ENCODE measurements at places on chromosomes 12 and 14.

- DNase-seq: no peak
These were observed 134.7 kb downstream of the CMAS start for GRCh38 chr12:22180705-22181104.

- DNase-seq: peak; percentile 6
These were observed 151.1 kb downstream of the KIF26A start for GRCh38 chr14:104289507-104289906.

- DNase-seq: no peak
These were observed 143.1 kb downstream of the TPH2 start for GRCh38 chr12:72081777-72082176.

DNA sequence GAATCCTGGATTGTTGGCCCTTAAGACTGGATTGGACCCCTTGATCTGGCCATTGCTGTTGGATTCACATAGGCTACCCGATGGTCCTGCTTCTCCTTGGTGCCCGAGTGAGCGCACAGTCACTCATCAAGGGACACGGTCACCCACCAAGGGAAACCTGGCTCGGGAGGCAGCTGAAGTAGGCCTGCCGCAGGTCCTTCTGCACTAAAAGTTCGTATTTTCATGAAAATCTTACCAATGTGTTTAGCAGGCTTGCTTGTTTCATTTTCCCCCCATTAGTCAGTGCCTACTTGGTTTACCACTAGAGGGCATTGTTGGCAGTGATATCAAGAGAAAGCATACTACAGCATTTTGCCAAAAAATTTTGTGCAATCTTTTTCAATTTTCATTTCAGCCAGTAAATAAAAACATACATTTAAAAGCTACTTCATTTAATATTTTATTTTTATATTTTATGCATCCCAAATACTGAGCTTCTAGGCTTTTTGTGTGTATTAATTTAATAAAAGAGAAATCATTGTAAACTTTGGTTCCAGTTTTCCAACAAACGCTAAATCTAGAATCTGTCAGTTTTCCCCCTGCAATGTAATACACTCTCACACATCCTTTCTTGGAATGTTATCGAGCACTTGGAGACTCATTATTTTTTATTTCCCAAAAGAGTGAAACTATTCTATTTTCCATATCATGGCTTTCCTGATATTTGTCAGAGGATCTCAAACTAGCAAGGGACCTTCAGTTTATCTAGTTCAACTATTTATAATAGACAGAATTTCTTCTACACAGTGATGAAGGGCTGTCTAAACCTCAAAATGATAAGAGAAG, 116.7 kb downstream of the LMNTD1 start:
- peak; percentile 48 for DNase-seq

GRCh38 chr14:51999084-51999483, 9.7 kb downstream of the RTRAF start:
- no peak for DNase-seq

DNA sequence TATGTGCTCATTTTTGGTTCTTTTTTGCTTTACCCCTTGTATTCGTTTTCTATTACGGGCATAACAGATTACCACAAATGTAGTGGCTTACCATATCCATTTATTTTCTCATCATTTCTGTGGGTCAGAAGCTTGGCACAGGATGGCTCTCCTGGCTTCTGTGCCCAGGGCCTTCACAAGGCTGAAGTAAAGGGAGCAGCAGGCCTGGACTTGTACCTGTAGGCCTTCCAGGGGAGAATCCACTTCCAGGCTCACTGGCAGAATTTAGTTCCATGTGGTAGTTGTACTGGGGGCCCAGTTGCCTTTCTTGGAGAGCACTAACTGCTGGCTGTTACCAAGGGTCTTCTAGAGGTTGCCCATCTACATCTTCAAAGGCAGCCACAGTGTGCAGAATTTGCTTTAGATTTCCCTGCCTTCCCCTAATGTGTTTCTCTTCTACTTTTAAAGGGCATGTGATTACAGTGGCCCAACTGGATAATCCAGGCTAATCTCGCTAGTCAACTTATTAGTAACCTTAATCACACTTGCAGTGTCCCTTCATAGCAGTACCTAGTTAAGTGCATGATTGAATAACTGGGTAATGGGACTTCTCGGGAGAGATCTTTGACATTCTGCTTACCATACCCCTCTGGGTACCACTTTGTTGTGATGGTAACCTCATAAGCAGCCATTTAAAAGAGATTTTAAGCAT, 67.0 kb downstream of the CRADD start:
- no peak for DNase-seq

- no peak for DNase-seq
These were observed 105.3 kb downstream of the PDZRN4 start for GRCh38 chr12:41293461-41293860.

DNA sequence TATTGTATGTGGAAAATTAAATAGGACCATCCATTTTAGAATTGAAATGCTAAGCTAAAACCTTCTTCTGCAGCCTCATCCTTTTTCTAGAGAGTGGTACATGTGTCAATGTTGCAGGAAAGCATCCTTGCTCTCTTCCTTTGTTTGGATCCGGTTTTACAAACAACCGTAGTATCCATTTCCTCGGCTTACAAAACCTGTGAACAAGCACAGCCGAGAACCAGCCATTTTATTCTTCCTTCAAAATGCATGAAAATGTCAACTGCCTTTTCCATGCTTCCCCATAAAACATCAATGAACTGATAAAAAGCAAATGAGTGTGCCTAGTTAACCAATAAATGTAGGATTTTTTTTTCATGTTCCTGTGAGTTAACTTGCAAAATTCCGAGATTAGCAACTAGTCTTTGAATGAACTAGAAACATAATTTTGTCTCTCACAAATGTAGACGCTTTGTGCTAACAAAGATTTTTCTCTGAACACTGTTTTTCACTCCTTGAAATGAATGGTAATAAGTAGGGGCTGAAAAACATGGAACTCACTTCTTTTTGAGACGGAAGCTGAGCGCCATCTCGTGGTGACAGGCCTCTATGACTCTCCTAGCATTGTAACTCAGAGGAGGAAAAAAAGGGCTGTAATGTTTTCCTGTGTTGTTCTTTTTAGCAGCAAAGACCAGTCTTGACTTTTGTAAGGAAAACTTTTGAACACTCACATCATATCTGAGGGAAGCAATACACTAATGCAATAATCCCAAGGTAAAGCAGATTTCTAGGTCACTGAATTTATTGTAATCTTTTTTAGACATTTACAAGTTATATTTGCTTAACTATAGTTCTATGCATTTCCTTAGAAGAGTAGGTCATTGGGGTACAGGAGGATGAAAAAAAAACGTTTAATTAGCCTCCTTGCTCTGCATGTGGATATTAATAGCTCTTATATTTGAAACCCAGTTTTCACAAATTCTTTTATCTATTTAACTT, 157.4 kb upstream of the FOXG1 start:
- DNase-seq: no peak

DNA sequence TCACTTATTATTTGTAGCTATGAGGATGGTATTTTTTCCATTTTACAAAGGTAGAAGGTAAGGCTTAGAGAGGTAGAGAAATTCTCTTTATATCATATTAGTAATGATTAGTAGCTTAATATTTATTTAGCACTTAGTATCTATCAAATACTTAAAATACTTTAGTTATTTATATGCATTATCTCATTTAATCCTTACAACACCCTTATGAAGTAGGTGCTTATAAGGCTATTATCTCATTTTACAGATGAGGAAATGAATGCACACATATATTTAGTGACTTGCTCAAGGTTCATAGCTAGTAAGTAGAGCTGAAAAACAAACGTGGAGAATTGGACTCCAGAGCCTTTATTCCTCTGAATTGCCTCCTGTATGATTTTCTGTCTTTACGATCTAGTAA, 11.0 kb downstream of the RAB5B start:
- no peak for DNase-seq

DNA sequence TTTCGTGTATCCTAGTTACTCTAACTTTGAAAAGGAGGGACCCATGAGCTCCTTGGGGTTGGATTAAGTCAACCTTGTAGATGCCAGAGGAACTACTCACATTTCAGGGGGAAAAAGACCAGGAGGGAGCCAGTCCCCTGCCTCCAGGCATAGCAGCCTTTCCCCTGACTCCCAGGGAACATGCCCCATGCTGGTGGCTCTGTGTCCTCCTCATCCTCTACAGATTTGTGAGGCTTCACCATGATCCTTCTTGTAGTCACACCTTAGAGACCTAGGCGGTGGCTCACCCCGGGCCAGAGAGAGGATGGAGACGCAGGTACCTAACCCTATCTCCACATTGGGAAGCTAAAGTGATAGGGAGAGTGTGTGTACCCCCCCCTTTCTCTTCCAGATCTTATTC, 16.0 kb upstream of the PPP1R1A start:
- DNase-seq: no peak

GRCh38 chr12:129941618-129942017, 37.8 kb upstream of the TMEM132D start:
- DNase-seq: no peak

GRCh38 chr12:131990980-131991305, 41.2 kb downstream of the EP400 start:
- no peak for DNase-seq

DNA sequence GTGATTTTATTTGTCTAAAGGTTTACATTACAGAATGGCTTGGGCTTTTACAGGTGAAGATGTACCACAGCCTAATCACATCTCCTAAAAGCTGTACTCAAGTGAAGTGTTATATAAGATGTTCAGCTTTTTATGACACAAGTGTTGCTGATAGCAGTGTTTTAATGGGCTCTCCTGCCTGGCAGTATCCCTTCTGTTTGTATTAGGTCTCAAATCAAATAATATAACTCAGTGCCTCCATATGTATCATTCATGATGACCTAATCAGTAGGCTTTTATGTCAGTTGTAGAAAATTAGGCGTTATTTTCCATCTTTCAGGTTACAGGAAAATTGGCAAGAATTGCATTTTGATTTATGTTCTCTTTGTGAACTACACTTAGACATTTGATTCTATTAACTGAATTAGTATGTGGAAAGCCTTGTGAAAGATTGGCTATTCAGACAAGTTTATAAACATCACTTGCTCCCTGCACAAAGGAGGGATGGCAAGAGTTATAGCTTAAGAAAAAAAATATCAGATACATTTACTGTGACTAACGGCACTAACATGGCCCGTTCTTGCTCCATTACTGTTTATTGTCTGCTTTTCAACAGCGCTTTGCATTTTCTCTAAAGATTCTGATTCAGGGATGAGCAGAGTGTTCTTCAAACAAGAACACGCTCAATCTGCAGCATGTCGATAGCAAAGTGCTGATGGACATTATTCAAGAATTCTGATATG, 143.7 kb upstream of the DIO2 start:
- DNase-seq: no peak

DNA sequence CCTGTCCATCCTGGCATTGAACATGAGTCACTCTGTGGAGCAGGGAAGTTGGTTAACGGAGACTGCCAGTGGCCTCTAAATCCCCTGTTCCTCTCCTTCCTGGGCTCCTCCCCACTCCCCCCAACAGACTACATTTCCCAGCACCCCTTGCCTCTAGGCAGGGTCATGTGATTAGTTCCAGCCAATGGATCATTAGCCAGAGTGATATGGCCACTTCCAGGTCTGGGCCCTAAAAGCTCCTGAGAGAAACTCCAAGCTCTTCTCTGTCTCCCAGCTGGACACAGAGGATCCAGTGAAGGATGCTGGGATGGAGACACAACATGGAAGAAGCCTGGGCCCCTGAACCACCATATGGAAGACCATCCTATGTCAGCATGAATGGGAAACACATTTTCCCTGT, 54.4 kb upstream of the RFLNA start:
- DNase-seq: no peak

DNA sequence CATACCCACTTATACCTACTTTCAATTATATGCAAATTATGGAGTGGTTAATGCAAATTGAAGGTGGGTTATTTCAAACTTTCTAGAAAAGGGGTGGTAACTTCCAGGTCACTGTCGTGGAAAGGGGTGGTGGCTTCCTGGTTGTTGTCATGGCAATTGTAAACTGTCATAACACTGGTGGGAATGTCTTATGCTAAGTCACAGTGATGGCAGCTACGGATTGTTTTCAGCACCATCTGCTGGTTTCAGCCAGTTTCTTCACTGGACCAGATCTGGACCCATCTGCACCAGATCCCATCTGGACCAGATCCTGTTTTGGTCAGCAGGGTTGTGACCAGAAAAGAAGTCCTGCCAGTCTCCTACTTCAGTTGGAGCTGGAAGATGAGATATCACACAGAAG, 1469.3 kb downstream of the AACS start:
- no peak for DNase-seq

DNA sequence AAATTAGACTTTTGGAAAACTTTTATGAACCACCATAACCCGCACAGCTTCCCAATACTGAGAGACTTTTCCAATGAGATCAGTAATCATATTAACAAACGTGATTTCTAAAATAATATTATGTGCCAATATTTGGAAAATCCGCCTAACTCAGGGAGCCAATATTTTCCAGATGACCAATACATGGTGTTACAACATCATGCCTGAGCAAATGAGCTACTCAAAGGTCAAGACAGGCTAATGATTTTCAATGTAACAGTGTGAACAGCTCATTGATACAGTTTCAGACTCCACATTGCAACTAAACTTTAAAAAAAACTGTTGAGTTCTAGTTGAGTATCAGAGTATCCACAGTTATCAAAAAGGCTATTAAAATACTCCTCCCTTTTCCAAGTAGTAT, 46.8 kb downstream of the RNF34 start:
- no peak for DNase-seq

- DNase-seq: no peak
These were observed 86.0 kb downstream of the SCFD1 start for GRCh38 chr14:30708157-30708556.

DNA sequence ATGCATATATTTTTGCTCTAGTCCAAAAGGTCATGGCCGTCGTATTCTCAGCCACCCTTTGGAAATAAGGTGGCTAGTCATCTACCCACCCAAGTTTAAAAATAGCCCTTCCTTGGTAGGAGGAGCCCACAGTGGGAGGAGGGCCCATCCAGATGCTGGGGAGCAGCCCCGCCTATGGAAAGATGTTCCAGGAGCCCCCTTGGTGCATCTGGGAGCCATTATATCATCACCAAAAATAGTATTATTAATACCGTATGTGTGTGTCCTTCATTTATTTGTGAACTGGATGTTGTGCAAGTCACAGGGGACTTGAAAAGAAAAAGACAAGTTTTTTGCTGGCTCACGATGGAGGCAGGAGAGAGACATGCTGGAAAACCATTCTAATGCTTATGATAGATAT, 34.0 kb downstream of the EMP1 start:
- no peak for DNase-seq

GRCh38 chr14:106039400-106039799, 513.0 kb downstream of the TMEM121 start:
- DNase-seq: no peak

DNA sequence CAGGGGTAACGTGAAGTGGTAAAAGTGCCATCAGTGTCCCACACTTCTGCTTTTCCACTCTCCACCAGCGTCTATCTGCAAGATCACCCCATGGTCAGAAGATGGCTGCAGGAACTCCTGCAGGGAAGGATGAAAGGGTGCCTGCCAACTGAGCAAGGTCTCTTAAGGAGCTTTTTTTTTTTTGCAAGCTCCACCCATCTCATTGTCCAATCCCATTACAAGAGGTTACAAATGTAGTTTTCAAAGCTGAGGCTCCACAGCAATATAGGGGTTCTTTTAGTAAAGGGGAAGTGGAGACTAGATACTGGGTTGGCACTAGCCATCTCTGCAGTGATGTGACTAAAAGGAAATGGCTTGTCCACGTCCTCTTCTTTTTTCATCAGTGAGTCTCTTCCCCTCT, 5.9 kb upstream of the BHLHE41 start:
- DNase-seq: no peak

GRCh38 chr12:94615260-94616181, 34.8 kb downstream of the TMCC3 start:
- no peak for DNase-seq

GRCh38 chr14:39381366-39381765, 50.9 kb downstream of the FBXO33 start:
- DNase-seq: no peak

Data from CD8-positive, alpha-beta memory T cell (primary cell).